A673 (cell line): ENCODE measurements at places on chromosomes 6 and 20. TPM values are rescaled to one million over a fixed set of nuclear protein-coding genes. Genes with fewer than 3 reads are reported as not detected.

SMIM26 gene
- total RNA-seq: 56.6 and 57.7 TPM in 2 replicates

TRDN gene
- total RNA-seq: 3.8 and 4.4 TPM in 2 replicates

LGSN gene
- total RNA-seq: not detected in 2 replicates

BACH2 gene
- total RNA-seq: 0.37 and 1.9 TPM in 2 replicates

LMBRD1 gene
- total RNA-seq: 19.8 and 21.1 TPM in 2 replicates

DNA sequence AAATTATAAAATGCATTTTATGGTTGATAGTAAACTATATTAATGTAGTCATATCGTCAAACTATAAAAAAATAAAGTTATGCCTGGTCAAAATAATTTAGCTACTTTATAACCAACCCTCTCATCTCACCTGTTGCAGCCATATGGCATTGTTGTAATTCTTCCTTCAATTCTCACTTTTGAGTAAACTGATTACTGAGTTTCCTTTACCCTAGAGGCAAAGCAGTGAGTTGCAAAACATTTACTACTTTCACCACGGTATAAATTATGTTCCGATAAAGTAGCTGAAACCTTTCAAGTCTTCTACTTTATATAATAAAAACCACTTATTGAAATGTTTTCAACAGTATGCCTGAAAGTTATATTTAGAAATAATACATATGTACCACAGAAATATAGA is 113.8 kb downstream of the AHI1 start:
- no peaks in the 10 kb centered on the region for H3K4me1 ChIP-seq
- no peaks in the 10 kb centered on the region for H3K36me3 ChIP-seq
- H3K27ac ChIP-seq: no peak overlapping the region
- H3K4me3 ChIP-seq: no peak overlapping the region
- no peaks in the 10 kb centered on the region for H3K27me3 ChIP-seq
- DNase-seq: no peak

DNA sequence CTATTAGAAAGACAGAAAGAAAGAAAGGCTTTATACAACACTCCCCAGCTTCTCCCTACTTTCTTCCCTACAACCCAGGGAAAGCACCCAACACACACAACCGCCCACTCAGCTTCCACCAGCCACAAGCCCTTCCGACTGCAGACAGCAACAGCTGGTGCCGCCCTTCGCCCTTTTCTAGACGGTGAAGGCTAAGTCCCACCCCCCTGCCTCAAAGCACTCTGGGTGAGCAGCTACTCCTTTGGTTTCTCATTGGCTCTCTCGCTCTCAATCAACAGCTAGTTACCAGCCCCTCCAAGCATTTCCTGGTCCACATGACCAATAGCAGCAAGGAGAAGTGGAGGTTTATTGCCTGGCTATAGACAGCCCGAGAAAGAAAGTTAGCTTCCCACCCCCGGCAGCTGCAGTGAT is 230.1 kb upstream of the MOCS1 start:
- no peak overlapping the region for H3K4me3 ChIP-seq
- DNase-seq: peak; percentile 13
- no peaks in the 10 kb centered on the region for H3K4me1 ChIP-seq
- H3K36me3 ChIP-seq: no peaks in the 10 kb centered on the region
- H3K27ac ChIP-seq: no peak overlapping the region

- H3K4me1 ChIP-seq: no peaks in the 10 kb centered on the region
- DNase-seq: no peak
- no peaks in the 10 kb centered on the region for H3K27me3 ChIP-seq
Observed at GRCh38 chr6:130453230-130453629, 87.4 kb downstream of the TMEM200A start.

DNA sequence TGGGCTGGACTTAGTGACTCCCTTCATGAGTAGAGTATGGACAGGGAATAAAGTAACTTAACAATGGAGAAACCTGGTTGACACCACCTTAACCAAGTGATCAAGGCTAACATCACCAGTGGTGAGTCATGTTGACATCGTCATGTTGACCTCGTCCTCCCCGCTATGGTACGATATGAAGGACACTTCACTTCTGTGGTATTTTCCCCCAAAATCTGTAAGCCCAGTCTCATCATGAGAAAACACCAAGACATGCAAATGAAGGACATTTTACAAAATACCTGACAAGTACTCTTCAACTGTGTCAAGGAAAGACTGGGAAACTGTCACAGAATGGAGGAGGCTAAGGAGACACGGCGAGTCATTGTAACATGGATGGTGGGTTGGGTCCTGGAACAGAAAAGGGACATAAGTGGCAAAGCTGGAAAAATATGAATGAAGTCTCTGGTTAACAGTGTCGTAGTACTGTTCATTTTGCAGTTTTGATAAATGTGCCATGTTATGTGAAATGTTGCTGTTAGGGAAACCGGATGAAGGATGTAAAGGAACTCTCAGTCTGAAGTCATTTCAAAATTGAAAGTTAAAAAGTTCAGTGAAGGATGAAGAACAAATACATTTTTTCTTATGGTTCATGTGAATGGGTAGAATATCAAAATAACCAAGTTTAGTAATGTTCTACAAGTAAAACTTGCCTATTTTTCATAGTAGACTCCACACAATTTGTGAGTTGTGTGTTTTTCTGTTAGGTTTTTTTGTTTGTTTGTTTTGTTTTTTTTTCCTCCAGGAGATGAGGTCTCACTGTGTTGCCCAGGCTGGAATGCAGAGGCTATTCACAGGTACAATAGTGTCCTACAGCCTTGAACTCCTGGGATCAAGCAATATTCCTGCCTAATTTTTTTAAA is 247.5 kb downstream of the TMEM242 start:
- no peaks in the 10 kb centered on the region for H3K36me3 ChIP-seq
- no peak for DNase-seq
- peaks cover 25% of the 10 kb centered on the region for H3K4me1 ChIP-seq
- H3K27me3 ChIP-seq: no peaks in the 10 kb centered on the region

DNA sequence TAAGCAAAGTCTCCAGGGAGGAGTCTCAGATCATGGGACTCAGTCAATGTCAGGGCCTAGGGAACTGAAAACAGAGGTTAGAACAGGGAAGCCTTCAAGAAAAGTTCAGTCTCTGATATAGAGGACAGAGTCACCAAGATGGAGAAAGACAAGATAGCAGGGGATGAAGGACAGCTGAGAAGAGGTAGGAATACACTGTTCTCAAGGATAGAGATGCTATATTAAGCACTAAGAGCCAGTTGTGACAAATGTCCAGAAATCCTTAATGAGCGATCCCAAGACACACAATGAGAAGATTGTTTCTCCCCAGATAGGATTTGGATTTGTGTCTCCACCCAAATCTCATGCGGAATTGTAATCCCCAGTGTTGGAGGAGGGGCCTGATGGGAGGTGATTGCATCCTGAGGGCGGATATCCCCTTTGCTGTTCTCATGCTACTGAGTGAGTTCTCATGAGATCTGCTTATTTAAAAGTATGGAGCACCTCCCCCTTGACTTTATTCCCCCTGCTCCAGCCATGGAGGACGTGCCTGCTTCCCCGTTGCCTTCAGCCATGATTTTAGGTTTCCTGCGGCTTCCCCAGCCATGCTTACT is 168.2 kb downstream of the AKAP7 start:
- no peak overlapping the region for H3K27ac ChIP-seq
- no peaks in the 10 kb centered on the region for H3K27me3 ChIP-seq
- H3K4me1 ChIP-seq: peaks cover 4% of the 10 kb centered on the region
- no peak for DNase-seq

DNA sequence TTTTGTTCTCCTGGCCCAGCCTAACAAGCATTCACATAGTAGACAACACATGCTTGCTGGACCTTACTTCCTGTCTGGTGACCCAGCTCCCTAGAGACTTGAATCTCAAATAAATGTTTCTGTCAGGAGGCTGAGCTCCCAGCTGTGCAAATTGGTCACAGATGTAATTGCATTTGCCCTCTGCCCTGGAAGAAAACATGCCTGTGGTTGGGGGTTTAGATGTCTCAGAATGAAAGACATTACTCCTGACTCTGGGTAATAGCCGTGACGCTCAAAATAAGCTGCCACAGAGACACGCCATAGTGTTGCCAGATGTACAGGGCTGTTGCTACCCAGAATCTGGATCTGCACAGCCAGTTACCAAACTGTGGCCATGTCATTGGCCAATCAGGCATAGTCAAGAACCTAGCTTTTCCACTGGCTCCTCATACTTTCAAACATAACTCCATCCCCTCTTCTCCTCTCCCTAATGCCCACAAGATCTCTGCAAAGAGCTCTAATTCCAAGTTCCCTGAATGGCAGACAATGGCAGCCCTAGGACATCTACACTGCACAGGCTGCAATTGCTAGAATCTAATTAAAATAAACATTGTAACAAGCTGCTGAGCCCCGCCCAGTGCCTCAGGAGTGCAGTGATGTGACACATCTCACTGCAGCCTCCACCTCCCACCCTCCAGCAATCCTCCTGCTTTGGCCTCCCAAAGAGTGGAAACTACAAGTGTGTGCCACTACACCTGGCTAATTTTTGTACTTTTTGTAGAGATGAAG is 32.8 kb upstream of the GMPR start:
- H3K4me3 ChIP-seq: no peak overlapping the region
- DNase-seq: peak; percentile 95
- peaks cover 21% of the 10 kb centered on the region for H3K4me1 ChIP-seq
- peak overlapping the region; percentile 49 for H3K27ac ChIP-seq
- H3K36me3 ChIP-seq: no peaks in the 10 kb centered on the region
- no peaks in the 10 kb centered on the region for H3K27me3 ChIP-seq

DNA sequence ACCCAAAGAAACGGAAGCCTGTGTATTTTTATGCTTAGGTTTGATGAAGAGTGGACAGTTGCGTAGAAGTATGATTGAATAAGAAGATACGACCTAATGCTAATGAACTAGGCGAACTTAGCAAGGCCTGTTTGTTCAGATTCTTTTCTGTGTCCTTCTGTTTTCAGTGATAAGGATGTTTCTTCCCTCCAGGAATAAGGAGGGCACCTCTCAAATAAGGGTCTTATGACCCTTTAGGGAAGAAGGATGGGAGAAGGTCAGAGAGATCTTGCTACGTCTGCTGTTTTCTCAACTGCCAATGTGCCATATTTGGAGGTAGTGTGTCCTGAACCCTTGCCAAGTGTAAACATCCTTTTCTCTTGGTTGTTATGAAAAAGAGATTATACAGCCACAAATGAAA is 524.8 kb downstream of the UTRN start:
- H3K27me3 ChIP-seq: no peaks in the 10 kb centered on the region
- H3K4me1 ChIP-seq: no peaks in the 10 kb centered on the region
- DNase-seq: no peak
- no peak overlapping the region for H3K27ac ChIP-seq

GRCh38 chr6:121426686-121427085 is 8.8 kb upstream of the GJA1 start:
- no peaks in the 10 kb centered on the region for H3K27me3 ChIP-seq
- H3K4me1 ChIP-seq: peaks cover 9% of the 10 kb centered on the region
- H3K4me3 ChIP-seq: no peak overlapping the region
- no peaks in the 10 kb centered on the region for H3K36me3 ChIP-seq

DNA sequence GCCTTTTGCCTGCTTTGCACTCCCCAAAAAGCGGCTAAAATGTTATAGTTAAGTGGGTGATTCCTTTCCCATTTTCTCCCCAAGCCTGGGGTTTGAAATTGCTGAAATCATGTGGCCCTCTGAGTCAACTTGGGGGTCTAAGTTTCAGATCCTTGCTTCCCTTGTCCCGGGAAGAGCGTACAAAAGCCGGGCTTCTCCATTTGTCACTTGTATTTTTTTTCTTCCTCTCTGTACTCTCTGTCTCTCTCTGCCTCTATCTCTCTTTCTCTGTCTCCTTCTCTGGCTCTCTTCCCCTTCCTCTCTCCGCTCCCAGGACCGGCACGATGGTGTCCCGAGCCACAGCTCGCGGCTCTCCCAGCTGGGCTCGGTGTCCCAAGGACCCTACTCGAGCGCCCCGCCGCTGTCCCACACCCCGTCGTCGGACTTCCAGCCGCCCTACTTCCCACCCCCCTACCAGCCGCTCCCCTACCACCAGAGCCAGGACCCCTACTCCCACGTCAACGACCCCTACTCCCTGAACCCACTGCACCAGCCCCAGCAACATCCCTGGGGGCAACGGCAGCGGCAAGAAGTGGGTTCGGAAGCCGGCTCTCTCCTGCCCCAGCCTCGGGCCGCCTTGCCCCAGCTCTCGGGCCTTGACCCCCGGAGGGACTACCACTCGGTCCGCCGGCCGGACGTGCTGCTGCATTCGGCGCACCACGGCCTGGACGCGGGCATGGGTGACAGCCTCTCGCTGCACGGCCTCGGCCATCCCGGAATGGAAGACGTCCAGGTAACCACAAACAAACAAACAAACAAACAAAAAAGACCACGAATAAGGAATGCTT is 4.6 kb downstream of the TFAP2B start:
- peaks cover 80% of the 10 kb centered on the region for H3K27me3 ChIP-seq
- peaks cover 47% of the 10 kb centered on the region for H3K4me1 ChIP-seq
- H3K27ac ChIP-seq: no peak overlapping the region
- H3K36me3 ChIP-seq: no peaks in the 10 kb centered on the region
- no peak for DNase-seq

DNA sequence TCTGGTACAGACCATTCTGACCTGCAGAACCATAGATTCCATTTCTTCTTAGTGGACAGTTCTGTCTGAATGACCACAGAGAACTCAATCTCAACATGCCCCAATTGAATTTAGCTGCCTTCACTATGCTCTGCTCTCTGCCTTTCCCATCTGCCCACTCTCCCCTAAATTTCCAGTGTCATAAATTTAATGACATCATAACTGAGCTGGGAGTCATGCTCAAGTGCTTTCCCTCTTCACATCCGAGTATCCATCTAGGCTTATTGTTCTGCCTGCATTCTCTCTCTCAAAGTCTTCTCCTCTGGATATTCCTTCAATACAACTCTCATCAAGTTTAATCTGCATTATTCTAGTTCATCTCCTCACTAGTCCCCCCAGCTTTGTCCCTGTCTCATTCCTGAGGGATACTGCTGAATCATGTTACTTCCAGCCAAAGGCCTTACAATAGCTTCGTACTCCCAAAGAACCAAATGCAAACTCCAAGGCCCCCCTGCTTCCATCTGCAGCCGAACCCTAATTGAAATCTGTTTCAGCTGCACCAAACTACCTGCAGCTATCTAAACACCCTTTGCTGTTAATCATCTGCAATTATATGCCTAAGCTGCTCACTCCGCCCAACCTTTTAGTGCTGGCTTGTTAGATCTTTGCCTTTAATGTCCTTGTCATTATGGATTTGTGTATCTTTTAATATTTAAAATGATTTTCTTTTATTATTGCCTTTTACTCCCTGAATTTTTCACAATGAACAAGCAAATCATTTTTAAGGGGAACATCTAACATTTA is 46.1 kb downstream of the SLC35B3 start:
- DNase-seq: no peak
- no peak overlapping the region for H3K4me3 ChIP-seq
- no peaks in the 10 kb centered on the region for H3K27me3 ChIP-seq

DNA sequence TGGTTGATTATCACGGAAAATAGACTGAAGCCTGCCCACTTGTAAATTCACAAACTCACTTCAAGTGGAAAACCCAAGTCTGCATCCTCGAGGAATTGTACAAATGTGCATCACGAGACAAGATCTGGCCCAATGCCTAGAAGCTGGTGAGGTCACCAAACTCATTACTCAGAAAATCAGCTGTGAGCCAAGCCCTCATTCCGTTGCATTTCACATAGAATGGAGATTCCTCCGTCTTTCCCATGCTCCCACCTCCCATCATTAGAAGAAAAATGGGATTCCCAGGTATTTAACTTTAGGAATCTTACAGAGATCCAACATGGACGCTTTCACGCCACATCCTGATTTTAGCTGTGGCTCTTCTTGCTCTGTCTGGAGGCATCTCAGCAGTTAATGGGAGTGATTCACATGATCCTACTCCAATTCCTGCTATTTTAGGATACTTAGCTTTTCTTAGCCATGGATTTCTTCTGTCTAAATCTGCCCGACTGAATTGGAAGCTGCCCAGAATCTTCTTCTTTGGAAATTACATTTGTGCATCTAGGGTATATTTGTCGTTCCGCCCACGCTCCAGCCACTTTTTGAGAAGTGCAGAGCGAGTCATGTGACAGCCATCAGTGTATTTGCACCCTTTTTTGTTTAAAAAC is 68.7 kb upstream of the STMND1 start:
- H3K4me3 ChIP-seq: no peak overlapping the region
- no peak overlapping the region for H3K27ac ChIP-seq
- peaks cover 9% of the 10 kb centered on the region for H3K4me1 ChIP-seq
- peak; percentile 83 for DNase-seq
- H3K36me3 ChIP-seq: no peaks in the 10 kb centered on the region
